ENCODE measurements at places on chromosomes 13 and 19.

DNA sequence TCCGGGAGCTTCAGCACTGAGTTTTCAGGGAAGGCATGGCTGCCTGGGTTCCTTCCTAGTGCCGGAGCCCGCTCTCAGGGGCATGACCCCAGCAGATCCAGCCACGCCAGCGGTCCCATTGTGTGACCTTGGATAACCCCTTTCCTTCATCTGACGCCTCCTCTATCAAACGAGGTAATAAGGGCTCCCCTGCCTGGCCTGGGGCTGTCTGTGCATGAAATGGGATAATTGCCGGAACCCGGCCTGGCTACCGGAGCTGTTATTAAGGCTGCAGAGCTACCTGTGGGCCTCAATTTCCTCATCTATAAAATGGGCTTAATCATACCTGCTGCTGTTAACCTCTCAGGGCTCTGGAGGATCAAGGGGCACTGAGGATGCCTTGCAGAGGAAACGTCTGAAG lies 18.3 kb upstream of the NFIC start:
- DNase-seq = no peak

- DNase-seq = no peak
These were observed 92.9 kb downstream of the SOX1 start for GRCh38 chr13:112159575-112160547.

DNA sequence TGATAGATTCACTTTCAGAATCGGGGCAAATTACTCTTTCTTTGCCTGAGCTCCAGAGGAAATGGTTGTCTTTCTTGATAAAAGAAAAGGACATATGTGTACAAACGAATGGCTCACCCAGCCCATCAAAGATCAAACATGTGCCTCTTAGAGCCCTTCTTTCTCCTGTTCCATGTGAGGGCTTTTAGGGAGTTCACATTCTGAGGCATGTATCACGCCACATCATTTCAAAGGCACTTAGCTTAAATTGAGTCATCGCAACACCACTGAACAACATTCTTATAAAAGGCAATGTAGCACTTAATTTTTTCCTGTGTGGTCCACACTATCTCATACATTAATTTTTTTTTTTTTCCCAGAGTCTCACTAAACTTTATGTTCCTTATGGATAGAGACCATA lies 521.0 kb downstream of the SUCLA2 start:
- DNase-seq = no peak

GRCh38 chr13:112868308-112868707 lies 100.7 kb upstream of the MCF2L start:
- no peak for DNase-seq

- DNase-seq = no peak
These were observed 257.7 kb downstream of the SPRY2 start for GRCh38 chr13:80083081-80083852.

GRCh38 chr19:10988380-10988779 lies 27.6 kb downstream of the SMARCA4 start:
- DNase-seq = no peak

DNA sequence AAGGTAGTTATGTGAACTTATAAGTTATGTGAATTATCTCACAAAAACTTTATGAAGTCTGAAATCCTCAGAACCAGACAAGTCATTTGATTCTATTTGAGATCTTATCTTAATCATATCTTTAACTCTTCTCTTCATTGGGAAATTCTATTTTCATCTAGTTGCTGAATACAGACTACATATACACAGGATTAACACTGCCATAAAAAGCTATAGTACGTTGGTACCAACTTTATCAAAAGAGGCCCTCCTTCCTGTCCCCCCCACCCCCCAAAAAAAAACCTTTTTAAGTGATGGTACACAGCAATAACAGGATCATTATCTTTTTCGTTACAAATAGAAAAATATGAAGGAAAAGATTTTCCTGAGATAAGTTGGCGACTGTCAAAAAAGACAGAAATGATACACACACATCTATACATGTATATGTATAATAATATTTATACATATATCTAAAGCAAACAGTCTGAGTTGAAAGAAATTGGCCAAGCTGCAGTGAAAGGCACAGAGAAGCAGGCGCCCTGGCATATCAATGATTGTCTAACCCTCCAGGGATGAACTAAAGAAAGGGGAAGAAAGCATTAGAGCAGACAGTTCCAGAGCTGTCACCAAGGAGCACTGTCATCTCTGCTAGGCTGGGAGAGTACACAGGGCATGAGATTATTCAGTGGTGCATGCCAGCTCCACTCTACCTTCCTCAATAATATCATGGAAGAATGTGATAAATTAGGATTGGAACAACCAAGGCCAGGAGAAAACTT lies 116.7 kb downstream of the KLF12 start:
- DNase-seq = no peak

GRCh38 chr13:69389899-69390298 lies 717.7 kb upstream of the ATXN8OS start:
- no peak for DNase-seq

DNA sequence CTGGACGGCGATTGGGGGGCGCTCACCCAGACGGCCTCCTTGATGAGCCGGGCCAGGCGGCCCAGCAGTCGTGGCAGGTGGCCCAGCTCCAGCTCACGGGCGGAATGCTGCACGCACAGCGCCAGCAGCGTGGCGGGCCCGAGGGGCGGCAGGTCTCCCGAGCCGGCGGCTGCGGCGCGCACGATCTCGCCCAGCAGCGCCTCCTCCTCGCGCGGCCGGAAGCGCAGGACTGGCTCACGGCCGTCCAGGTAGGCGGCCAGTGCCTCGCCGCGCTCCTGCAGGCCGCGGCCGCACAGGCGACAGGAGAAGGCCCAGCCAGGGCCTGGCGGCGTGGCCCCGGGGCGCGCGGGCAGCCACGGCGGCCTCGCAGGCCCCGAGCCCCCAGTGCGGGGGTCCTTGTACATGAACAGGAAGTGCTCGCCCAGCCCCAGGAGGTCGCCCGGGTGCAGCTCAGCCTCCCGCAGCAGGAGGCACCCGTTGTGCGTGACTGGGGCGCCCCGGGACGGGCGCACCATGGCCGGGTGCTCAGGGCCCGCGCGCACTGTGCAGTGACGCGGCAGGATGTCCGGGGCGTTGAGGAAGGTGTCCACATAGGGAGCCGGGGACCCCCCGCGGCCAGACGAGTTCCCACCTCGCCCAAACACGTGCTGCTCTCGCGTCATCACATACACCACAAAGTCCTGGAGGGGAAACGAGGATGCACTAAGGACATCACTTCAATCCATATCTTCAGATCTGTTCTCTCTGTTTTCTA lies 9.6 kb upstream of the MAMSTR start:
- no peak for DNase-seq

DNA sequence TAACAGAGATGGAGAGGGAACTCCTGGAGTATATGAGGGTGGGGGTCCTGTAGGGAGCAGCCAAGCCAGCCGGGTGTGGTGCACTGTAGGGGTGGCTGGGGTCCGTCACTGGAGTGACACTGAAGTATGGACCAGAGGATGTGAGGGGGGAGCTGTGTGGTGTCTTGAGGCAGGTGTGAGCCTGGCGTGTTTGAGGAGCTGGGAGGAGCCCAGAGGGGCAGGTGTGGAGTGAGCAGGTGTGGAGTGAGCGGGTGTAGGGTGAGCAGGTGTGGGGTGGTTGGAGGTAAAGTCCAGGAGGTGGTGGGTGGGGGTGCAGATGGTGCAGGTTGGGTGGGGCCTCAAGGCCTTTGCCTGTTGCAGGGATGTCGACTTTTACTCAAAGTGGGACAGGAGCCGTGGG lies 5.9 kb downstream of the B3GNT8 start:
- no peak for DNase-seq

DNA sequence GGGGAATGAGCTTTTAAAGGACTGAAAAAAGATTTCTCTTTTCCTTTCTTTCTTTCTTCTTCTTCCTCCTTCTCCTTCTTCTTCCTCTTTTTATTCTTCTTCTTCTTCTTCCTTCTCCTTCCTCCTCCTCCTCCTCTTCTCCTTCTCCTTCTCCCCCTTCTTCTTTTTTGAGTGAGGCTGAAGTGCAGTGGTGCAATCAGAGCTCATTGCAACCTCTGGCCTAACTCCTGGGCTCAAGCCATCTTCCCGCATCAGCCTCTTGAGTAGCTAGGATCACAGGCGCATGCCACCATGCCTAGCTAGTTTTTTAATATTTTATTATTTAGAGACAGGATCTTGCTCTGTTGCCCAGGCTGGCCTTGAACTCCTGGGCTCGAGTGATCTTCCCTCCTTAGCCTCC lies 120.9 kb upstream of the KL start:
- DNase-seq = no peak

GRCh38 chr19:49119411-49120324 lies at the start of gene PPFIA3:
Gene PPFIA3 (plus strand): TSS chr19:49119544. CDS start chr19:49127874, 8,330 bp downstream.
- no peak for DNase-seq

DNA sequence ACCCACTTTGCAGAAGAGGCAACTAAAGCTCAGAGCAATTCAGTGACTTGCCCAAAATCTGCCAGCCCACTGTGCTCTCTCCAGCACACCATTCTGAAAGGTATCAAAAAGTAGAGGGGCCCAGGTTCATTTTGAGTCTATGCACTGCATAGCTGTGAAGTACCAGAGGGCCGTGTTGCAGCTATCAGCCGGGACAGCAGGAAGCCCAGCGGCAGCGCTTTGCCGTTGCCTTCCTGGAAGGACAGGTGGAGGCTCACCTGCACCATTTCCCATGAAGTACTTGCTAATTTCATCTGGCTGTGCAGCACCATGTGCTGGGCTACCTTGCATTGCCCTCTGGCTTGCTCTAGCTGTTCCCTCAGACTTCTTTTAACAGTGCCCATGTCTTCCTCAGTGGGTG lies 2.7 kb upstream of the SERPINE3 start:
- DNase-seq = no peak

DNA sequence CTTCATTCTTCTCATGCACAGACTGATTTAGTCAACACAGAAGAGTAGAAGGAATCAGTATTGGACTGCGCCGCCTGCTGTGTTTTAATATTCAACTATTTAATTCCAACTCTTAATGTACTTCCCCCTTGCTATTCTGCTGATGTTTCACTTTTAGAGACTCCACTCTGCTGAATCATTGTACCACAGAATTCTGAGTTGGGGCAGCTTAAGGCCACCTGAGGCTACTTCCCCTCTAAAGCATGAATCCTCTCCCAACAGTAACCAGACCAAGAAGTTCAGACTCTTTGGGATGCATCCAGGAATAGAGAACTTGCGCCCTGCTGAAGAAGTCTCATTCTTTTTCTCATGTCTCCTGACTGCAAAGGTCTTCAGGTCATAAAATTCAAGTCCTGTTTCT lies 708.8 kb downstream of the UQCRFS1 start:
- DNase-seq = no peak

DNA sequence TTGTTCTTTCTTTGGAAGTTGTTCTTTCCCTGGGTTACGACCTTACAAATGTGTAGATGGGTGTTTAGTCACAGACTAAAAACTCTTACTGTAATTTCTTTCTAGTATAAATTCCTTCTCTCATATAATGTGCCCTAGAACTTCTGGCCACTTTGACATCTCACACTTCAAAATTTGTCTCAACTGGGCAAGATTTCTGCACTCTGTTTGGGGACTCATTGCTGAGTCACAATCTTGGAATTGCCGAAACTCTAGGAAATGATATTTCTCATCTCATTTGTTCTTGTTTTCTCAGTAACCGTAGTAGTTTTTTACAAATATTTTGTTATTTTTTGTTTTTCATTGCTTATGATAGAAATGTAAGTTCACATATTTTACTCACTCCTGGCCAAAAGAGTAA lies 2523.2 kb upstream of the PCDH20 start:
- no peak for DNase-seq

- DNase-seq = no peak
These were observed 2.3 kb upstream of the PROZ start for GRCh38 chr13:113155982-113156655.

DNA sequence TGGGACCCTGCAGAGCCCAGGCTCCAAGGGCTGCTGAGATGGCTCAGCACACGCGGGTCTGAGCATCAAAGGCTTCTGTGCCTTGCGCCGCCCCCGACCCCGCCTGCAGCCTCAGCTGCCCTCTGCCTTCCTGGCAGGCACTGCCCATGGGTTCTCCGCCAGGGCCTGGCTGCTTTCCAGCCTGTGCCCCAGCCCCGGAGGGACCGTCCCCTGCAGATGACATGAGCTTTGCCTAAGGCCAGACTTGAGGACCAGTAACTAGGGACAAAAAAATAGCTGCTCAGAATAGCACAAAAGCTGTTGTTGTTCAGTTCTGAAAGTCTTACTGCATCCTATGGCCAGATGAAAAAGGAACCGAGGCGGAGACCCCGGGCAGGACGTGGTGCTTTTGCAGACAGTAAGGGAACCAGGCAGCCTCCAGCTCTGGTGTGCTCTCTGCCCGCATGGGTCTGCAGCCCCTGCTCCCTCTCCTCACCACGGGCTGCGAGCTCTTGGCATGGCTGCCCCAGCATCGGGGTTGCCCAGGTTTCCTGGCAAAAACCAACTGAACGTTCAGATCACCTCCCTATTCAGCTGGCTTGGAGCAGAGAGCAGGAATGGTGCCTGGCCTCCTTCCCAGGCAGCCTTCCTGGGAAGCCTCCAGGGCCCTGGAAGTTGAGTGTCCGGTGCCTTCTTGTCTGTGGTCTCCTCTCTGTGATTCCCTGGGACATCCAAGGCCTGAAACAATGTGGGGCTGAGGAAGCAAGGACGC lies 12.5 kb upstream of the CFAP97D2 start:
- no peak for DNase-seq

GRCh38 chr13:22839603-22840530 lies 340.9 kb upstream of the SGCG start:
- DNase-seq = no peak

Measured in stimulated activated CD4-positive, alpha-beta T cell treated with anti-CD3 and anti-CD28 coated beads, Interleukin-15, amount 100 ng/mL, for 1 hour (primary cell).